ENCODE measurements at places on chromosomes 12 and 14.

DNA sequence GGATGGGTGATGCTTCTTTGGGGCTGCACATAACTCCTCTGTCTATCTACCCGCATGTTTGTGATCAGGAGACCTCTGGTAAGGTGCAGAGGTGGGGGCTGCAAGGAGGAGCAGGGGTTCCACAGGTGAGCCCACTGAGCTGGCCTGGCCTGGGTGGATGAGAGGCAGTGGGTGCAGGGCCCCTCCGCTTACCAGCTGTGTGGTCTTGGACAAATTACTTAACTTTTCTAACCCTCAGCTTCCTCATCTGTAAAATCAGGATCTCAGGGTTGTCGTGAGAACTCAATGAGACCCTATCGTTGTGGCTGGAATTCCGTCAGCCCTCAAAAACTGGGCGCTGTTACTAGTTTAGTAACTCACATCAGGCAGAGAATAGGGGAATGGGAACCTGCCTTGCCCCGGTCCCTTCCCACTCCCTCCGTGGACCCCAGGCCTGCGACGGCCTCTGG is 7.5 kb downstream of the PTPN6 start:
- no peak for DNase-seq

GRCh38 chr14:42480255-42480654 is 873.6 kb downstream of the LRFN5 start:
- no peak for DNase-seq

DNA sequence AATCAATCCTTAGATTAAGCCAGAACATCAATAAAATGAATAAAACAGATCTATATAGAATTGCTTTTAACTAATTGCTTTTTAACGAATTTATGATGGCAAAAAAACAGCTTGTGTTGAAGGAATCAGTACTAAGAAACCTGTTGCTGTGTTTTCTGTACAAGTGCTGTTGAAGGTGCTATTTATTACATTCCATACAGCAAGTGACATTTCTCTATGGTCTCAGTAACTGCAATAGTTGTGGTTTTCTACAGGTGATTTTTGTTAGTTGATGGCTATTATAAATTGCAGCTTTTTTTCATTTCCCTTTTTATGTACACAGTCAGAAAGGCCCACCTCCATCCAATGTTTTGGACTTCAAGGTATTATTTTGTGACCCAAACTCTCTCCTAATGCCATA is 56.6 kb downstream of the SLC2A13 start:
- no peak for DNase-seq

GRCh38 chr14:57364659-57365450 is 25.5 kb upstream of the NAA30 start:
- DNase-seq = no peak

DNA sequence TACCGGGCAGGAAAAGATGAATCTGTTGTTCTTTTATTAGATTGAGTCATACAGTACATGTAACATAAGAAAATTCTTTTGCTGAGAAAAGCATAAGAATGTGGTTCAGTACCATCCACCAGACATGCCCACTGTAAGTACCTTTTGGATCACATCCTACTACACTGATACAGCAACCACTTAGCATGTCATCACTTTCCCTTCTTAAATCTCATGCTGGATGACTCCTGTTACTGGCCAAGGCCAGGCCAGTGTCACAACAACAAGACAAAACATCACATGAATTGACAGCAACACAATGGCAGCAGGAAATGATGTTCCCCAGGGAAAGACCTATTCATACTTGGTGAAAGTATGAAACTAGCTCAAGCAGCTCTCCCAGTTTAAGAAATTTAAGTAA is 46.4 kb downstream of the STXBP6 start:
- no peak for DNase-seq

GRCh38 chr14:83120187-83120586 is 1586.5 kb upstream of the SEL1L start:
- no peak for DNase-seq

GRCh38 chr14:63032641-63033040 is 12.6 kb downstream of the KCNH5 start:
- DNase-seq = no peak

- DNase-seq = no peak
Observed at GRCh38 chr12:93514853-93515252, 47.5 kb downstream of the MRPL42 start.

- DNase-seq = no peak
Observed at GRCh38 chr14:26199590-26200370, 398.1 kb downstream of the NOVA1 start.

DNA sequence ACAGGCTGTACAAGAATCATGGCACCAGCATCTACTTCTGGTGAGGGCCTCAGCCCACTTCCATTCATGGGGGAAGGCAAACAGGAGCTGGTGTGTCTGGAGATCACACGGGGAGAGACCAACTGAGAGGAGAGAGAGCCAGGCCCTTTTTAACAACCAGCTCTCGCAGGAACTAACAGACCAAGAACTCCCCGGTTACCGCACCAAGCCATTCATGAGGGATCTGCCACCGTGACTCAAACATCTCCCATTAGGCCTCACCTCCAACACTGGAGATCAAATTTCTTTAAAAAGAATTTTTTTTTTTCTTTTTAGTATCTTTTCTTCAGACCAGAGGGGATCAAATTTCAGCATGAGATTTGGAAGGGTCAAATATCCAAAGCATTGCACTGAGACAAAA is 16.7 kb upstream of the AQP2 start:
- DNase-seq = no peak

DNA sequence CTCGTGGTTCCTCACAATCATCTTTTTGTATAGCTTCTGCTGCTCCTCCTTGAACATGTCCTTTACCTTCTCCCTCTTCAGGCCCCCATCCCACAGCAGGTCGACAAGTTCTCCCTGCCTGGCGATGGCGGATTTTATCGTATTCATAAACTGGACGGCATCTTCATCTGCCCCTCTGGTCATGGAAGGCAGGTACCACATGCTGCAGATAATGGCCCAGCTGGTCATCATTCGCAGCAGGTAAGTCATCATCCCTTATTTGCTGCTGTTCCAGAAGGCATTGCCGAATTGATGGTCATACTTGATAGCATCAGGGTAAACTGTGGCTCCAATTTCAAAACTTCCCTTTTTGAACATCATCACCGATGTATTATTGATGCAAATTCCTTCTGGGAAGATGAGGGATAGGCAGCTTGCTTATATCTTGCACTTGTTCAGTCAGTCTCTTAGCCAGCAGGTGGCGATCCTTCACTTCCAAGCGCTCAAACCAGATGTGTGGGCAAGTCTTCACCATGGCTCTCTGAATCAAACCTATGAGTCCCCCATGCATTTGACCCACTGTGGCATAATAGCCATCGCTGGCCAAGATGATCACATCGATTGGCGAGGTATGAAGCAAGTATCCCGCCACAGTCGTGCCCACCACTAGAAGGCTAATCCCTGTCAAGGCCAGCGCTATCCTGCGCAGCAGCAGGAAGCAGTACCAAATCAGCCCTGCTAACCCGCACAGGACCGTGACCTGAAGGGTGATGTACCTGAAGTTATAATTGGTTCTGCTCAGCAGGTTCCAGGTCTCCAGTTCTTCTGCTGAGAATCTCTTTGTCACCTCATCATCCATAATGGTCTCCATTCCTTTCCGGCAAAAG is 381.5 kb upstream of the STXBP6 start:
- DNase-seq = peak; percentile 82

GRCh38 chr12:108712165-108712924 is 19.0 kb downstream of the CORO1C start:
- no peak for DNase-seq

DNA sequence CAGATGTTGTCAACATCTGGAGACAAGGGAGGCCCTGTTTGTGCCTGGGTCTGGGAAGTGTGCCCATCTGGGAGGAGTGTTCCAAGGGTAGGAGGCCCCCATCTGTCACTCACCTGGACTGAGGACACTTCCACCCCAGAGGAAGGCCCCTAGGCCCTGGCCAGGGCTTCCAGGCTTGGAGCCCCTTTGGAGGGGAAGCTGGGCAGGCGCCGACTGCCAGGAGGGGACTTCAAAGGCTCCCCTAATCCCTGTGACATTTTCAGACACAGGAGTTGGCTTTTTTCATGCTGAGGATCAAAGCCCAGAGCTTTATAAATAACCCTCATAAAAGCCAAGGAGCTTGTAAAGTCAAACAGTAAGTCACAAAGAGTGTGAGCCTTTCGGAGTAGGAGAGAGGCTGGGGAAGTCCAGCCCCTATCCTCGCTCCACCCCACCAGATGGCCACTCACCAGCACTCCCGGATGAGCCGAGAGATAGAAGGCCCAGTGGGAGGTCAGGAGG is 17.6 kb upstream of the FAM222A start:
- peak; percentile 74 for DNase-seq

DNA sequence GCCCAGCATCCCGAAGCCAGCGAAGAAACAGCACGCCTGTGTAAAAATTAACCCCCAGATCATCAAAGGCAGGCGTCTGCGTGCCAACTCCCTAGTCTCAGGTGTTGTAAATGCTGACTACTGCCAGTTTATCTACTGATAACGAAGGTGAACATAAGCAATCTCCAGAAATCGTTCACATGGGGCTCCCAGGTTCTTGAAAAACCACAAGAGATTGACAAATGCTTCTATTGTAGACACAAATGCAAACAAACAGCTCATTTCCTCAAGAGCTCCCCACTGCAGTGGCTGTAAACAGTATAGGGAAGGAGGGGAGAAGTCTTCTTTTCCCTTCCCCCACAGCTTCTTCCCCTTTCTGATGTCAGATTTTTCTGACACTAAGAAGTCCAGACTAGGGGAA is 5.3 kb upstream of the PLEKHG3 start:
- no peak for DNase-seq

GRCh38 chr14:77903937-77904617 is 104.2 kb downstream of the ADCK1 start:
- DNase-seq = no peak

- DNase-seq = peak; percentile 40
Observed at GRCh38 chr14:31879661-31880348, 197.3 kb upstream of the ARHGAP5 start.

DNA sequence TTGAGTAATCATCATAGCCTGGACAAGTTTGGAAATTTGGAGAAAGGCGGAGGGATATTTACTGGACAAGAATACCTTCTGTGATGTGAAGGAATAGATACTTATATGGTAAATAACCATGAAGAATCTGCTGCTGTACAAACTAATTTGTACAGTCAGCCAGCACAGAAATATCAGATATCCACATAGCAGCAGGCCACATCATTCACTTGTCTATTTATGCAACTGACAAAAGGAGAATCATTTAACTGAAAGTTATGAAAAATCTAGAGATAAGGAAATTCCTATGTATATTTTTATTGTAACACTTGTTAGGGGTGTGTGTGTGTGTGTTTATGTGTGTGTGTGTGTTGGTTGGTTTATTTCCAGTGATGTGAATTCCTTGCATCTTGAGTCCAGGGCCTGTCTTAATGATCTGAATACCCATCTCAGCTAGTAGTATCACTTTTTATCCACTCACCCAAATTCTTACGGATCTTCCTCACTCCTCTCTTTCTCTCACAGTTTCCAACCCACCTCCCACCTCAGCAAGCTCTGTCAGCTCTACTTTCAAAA is 10.5 kb upstream of the LRIG3 start:
- DNase-seq = no peak

GRCh38 chr12:21828779-21829178 is 54.3 kb upstream of the KCNJ8 start:
- DNase-seq = no peak

DNA sequence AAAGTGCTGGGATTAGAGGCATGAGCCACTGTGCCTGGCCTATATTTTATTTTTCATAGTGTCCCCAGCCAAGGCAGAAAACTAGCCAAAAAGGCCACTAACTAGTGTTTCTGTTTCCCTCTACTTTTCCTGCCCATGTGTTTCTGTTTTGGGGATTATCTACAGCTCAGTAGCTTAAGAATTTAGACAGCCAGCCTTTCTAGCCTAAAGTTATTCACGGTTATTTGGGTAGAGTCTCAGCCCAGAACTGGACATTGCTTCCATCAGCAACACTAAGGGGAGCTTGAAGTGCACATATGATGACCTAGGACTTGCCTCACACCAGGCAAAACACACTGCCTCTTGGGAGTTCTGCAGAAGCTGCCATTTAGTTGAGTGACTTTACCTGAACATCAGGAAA is 17.9 kb downstream of the PROX2 start:
- DNase-seq = no peak
